NCI-H187 (cell line): ENCODE measurements at places on chromosomes 12 and 14.

- no peak for DNase-seq
Measured at GRCh38 chr12:224330-224729, 10.4 kb upstream of the SLC6A12 start.

DNA sequence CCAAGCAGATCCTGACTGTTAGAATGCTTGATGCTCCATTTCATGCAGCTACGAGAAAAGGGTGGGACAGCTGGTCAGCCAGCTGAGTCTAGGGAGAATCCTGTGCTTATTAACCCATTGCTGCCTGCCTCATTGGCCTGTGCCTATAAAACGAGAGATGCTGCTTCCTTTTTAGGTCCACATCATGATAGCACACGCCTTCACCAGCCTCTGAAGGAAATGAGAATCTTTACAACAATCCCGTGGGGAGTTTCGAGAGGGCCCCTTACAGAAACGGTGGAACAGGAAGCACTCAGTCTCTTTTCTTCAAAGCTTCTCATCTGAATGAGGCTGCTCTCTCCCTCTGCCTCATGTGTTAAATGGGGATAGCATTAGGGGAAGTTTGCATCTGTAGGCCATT, 147.3 kb upstream of the RFLNA start:
- DNase-seq, result peak; percentile 79

- no peak for DNase-seq
Measured at GRCh38 chr14:52596320-52596719, 43.7 kb downstream of the GPR137C start.

GRCh38 chr12:40647651-40648050, 44.6 kb upstream of the CNTN1 start:
- no peak for DNase-seq

- no peak for DNase-seq
Measured at GRCh38 chr12:18895540-18895939, 157.6 kb downstream of the CAPZA3 start.

- DNase-seq, result no peak
Measured at GRCh38 chr12:68158432-68158831, 1.1 kb downstream of the IFNG start.

GRCh38 chr12:120688527-120689071, 1.6 kb downstream of the MLEC start:
- no peak for DNase-seq

DNA sequence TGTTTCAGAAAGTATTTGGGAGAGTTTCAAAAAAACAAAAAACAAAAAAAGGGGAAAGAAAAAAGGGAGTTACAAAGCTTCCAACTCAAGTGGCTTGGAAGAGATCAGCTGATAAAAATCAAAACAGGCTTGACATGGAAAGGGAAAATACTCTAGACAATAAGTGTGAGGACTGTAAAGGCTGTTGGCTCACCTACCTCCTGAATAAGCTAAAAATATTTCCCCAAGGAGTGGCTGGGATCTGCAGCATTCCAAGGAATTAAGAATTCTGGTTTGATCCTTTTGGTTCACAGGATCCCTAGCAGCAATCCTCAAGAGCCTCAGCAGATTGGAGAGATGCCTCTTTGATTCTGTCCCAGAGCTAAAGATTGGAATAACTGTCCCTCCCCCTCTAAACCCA, 11.2 kb upstream of the AJUBA start:
- no peak for DNase-seq

DNA sequence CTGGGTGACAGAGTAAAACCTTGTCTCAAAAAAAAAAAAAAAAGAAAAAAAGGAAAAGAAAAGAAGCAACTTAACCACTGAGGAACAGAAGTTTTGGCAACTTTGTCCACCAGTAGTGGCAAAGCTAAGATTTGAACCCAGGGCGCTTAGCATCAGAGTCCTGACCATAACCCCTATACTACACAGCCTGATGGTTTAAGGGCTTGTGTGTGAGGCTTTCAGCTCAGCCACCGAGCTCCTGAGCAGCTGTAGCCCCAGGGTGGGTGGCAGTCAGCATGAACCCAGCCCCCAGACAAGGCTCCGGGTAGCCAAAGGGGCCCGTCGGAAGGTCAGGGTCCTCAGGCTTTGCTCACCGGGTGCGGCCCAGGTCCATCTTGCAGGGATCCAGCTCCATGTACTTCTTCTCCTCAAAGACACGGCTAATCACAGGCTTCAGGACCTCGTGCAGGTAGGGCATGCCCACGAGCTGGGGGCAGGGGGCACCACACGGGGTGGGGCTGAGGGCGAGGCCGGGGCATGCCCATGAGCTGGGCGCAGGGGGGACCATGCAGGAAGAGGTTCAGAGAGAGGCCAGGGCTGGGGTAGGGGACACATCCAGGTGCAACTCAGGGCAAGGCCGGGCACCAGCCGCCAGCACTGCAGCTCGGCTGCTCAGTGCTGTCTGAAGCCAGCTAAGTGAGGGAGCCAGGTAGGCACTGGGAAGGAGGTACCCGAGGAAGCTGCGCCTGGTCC, 20.9 kb downstream of the RASAL1 start:
- DNase-seq, result no peak

DNA sequence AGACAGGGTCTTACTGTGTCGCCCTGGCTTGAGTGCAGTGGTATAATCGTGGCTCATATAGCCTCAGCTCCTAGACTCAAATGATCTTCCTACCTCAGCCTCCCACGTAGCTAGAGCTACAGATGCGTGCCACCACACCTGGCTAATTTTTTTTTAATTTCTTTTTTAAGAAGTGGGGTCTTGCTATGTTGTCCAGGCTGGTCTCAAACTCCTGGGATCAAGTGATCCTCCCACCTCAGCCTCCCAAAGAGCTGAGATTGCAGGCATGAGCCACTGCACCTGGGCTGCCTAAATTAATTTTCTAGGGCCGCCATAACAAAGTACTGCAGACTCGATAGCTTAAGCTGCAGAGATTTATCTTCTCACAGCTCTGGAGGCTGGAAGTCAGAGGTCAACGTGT, 9.1 kb downstream of the LTBR start:
- DNase-seq, result no peak

DNA sequence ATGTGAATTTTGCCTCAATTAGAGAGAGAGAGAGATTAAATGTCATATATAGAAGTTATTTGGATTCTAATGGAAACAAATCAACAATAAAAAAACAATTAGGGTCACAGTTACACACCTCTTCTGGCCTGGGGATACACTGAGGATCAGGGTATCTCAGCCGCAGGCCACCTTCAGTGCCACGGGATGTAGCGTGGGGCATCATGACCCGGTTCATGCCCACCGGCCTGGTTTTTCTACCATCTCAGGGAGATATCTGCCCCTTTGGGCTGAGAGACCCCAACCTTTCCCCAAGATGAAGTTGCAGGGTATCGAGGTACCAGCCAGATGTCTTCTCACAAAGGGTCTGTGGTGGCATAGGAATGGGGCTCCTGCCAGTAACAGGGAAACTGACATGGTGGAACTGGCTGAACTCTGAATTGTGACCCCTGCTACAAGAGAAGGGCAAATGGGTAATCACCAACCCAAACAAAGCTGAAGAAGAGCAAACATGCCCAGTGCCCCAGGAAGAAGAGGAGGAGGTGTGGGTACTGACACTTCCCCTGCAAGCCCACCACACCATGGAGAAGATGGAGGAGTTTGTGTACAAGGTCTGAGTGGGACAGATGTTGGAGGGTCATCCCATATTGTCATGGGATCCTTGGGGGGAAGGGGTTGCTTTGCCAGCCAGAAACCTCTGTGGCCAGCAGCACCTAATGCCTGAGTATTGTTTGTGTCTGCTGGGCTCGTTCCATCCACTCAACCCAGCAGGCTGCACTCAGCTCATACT, 19.5 kb downstream of the SERPINA3 start:
- DNase-seq, result no peak

GRCh38 chr14:24427537-24428508, 1.6 kb downstream of the CBLN3 start:
- no peak for DNase-seq

- DNase-seq, result no peak
Measured at GRCh38 chr12:131120831-131121271, 167.1 kb downstream of the ADGRD1 start.

GRCh38 chr12:123041811-123042655, 61.6 kb downstream of the ARL6IP4 start:
- DNase-seq, result no peak

DNA sequence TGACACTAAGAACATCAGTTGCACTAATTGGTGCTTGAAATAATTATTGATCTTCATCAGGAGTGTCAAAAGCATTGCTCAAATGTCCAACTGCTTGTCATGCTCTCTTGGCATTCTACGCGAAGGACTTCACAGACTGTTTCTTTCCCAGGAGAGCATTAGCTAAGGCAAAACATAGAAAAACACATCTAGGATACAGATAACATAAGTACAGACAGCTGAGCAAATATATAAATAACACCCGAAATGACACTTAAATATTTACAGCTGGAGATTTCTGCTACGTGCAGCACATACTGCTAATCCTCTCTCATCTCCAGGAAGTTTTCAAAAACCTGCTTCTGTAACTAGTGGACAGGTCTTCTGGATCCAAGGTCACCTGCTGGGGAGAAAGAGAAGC, 120.0 kb upstream of the PRMT8 start:
- DNase-seq, result peak; percentile 49

DNA sequence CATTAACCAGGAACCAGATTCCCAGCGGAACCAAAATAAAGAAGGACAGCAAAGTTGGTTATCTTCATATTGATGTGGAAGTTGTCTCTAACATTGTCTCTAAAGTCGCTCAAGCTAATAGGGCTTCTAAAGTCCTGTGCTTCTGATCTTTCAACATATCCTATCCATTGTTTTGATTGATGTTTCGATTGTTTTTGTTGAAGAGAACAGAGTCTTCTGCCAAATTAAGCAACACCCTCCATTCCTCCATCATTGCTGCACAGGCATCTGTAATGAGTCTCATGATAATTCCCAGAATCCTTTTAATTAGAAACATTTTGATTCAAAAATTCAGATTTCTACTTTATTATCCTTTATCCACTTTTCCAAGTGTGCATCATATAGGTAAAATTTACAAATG, 71.6 kb upstream of the AVPR1A start:
- DNase-seq, result no peak

- DNase-seq, result no peak
Measured at GRCh38 chr12:68100241-68100640, 59.3 kb downstream of the IFNG start.

DNA sequence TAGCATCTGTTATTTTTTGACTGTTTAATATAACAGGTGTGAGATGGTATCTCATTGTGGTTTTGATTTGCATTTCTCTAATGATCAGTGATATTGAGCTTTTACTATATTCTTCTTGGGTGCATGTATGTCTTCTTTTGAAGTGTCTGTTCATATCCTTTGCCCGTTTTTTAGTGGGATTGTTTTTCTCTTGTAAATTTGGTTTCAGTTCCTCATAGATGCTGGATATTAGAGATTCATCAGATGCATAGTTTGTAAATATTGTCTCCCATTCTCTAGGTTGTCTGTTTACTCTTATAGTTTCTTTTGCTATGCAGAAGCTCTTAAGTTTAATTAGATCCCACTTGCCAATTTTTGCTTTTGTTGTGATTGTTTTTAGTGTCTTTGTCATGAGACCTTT, 48.9 kb upstream of the NEDD1 start:
- no peak for DNase-seq

DNA sequence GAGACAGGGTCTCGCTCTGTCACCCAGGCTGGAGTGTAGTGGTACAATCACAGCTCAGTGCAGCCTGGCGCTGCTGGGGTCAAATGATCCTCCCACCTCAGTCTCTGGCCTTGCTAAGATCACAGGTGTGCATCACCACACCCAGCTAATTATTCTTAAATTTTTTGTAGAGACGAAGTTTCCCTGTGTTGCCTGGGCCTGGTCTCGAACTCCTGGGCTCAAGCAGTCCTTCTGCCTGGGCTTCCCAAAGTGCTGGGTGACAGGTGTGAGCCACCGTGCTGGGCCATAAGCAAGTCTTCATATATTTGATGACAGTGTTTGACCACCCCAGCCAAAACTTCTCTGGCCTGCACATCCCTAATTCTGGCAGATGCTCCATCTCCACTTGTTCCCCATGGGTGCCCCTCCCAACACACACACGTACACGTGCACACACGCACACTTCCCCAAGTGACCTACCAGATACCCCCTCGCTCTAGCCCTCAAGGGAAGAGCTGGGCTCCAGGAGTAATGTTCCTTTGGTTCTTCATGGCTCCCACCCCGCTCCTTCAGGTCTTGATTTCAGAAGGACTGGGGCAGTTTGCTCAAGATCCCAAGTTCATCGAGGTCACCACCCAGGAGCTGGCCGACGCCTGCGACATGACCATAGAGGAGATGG, 104.3 kb upstream of the FKBP4 start:
- no peak for DNase-seq

DNA sequence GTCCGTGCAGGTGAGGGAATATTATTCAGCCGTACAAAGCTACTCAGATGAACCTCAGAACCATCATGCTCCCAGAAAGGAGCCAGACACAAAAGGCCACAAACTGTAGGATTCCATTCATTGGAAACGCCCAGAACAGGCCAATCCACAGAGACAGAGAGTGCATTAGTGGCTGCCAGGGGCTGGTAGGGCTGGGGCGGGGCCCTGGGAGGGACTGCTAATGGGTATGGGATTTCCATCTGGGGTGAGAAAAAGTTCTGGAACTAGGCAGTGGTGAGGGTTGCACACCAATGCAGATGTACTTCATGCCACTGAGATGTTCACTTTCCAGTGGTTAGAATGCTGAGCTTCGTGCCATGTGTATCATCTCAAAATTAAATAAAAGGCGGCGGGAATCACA, 101.1 kb downstream of the RFLNA start:
- no peak for DNase-seq

DNA sequence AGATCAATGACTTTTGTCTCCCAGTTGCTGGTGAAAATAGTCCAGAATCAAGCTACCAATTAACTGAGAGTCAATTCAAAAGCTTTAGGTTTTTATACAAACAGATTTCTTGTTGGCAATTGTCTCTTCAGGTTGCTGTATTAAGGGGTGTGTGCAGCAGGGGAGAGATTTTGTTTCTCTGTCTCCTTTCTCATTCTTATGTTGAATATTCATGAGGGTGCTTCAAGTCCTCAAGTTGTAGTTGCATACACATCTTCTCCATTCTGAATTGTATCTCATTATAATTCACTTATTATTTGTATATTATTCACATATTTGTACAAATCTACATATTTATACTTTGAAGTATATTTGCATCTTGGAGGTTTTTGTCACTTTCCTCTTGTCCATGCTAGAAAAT, 126.7 kb upstream of the PTPRQ start:
- no peak for DNase-seq

DNA sequence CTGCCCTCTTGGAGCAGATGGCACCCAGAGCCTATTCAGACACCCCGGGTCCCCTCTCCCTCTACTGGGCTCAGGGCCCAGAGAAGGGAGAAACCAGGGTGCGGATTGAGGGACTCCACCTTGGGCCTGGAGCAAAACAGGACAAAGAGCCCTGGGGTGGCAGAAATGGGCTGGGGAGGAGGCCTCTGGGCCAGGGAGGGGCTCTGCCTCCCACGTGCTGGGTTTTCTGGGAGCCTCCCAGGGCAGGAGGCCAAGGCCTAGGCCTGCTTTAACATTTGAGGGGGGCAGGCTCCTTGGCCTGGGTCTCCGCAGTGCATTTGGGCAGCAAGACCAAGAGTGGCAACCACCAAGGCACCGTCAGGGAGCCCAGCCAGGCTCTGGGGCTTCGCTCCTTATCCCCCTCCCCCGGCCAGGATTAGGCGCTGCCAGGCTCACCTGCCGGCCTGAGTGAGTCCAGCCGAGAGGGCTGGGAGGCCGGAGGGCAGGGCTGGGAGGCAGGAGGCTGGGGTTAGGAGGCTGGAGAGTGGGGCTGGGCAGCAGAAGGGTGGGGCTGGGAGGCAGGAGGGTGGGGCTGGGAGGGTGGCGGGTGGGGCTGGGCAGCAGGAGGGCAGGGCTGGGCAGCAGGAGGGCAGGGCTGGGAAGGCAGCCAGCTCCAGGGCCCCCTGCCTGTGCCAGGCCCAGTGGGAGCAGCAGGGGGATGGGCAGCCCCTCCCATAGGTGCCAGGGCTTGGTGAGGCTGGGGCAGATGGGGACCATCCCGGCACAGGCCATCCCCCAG, 101.8 kb upstream of the EIF5 start:
- DNase-seq, result no peak
